Upper lobe of left lung (tissue), 6 donors: ENCODE measurements at places on chromosomes 2 and 18.

- H3K4me3 ChIP-seq = no peak overlapping the region
- no peak overlapping the region for H3K27ac ChIP-seq
- no peaks in the 10 kb centered on the region for H3K27me3 ChIP-seq
- no peaks in the 10 kb centered on the region for H3K36me3 ChIP-seq
- no peaks in the 10 kb centered on the region for H3K4me1 ChIP-seq
- DNase-seq = no peak
Measured at GRCh38 chr2:75525434-75526310, 35.1 kb downstream of the EVA1A start.

DNA sequence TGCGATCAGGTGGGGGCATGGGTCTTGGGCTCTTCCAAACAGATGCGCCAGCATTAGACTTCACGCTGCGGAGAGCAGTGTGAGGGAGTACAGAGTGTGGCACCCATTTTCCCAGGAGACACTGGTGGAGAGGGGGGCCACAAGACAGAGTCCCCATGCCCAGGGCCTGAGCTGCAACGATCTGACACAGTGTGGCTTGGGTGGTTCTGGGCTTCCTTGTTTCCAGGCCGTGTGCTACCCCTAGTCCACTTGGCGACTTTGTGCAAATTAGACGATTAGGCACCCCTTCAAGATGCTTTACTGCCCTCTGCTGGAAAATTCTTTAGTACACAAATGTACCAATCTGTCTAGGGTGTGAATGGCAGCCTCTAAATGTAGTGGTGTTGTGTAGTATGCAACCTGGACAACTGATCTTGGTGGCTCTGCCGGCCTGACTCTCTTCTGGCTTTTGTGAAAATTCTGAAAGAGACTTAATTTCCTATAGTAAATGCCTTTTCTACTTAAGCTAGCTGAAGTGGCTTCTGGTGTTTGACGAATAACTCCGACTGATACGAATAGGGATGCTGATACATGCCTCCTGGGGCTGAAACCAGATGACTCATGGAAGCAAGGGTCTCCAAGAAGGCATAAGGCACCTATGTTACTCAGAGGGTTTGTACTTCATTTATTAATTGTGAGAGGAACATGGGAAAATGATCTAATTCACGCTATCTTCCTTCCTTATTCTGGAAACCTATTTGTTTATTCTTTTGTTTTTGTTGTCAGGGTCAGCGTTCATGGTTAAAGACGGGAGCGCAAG lies 92.3 kb upstream of the SMAD2 start:
- H3K4me1 ChIP-seq = peaks cover 10% of the 10 kb centered on the region
- no peak overlapping the region for H3K27ac ChIP-seq
- H3K27me3 ChIP-seq = no peaks in the 10 kb centered on the region

- no peak overlapping the region for H3K4me3 ChIP-seq
- H3K27me3 ChIP-seq = no peaks in the 10 kb centered on the region
- no peak for DNase-seq
- no peaks in the 10 kb centered on the region for H3K4me1 ChIP-seq
- H3K36me3 ChIP-seq = no peaks in the 10 kb centered on the region
Measured at GRCh38 chr2:229199267-229199666, 71.8 kb downstream of the PID1 start.

- H3K36me3 ChIP-seq = no peaks in the 10 kb centered on the region
- H3K4me3 ChIP-seq = no peak overlapping the region
- peaks cover 16% of the 10 kb centered on the region for H3K4me1 ChIP-seq
- no peak for DNase-seq
- no peaks in the 10 kb centered on the region for H3K27me3 ChIP-seq
Measured at GRCh38 chr18:11857177-11857887, 6.1 kb downstream of the CHMP1B start.

DNA sequence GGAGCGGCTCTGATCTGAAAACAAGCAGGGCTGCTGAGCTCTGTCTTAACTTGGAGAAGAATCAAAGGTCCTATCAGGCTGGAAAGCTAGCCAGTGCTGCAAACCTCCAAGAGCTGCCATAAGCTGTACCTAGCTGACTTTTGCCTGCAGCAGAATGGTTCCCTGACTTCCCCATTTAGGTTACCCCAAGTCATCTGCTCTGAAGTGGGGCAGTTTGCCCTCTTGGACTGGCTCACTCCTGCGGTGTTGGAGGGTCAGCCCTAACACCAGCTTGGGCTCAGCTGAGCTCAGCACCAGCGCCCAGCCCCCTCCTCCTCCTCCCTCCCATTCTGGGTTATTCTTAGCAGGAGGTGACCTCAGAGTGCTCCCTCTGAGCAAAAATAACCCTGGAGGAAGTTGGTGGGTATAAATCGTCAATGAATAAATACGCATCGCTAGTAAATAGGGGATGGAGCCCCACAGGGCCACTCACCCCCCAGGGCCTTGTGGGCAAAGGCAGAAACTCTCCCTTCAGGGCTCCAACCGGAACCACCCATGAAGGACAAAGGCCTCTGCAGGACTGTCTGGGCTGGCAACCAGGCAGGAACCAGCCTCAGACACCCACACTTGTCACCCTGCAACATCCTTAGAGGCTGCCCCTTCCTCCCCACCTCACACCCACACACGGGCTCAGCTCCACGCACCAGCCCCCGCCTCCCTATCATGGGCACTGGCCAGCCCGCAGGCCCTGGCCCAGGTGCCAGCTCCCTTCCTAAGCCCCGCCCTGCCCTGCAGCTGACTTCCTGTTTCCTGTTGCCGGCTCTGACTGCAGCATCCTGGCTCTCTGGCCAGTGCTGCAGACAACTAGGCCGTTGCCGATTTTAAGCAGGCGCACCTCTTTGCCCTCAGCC lies 46.9 kb downstream of the DNMT3A start:
- peaks cover 28% of the 10 kb centered on the region for H3K4me1 ChIP-seq
- peak; percentile 86 for DNase-seq
- H3K36me3 ChIP-seq = peaks cover 11% of the 10 kb centered on the region
- H3K27me3 ChIP-seq = no peaks in the 10 kb centered on the region
- H3K4me3 ChIP-seq = no peak overlapping the region
- H3K27ac ChIP-seq = peak overlapping the region; percentile 78

DNA sequence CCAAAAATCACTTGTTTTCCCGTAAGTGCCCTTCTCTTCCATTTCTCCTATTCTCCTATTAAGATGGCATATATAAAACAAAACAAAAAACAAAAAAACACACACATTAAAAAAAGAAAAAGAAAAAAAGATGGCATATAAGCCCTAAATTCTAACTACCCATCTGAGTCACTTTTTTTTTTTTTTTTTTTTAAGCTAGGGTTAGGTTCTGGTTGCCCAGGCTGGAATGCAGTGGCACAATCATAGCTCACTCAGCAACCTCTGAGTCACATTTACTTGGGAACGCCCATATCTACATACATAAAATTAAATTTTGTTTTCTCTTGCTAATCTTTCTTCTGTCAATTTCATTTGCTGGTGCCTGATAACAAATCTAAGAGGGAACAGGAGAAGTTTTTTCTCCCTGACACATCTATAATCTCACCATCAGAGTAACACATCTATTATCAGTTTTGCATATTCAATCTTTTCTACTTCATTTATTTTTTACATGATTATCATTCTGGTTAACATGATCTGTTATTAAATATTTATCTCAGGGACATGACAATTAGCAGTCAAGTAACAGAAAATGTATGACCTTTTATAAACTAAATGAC lies 52.1 kb downstream of the EEF1B2 start:
- H3K4me3 ChIP-seq = no peak overlapping the region
- no peaks in the 10 kb centered on the region for H3K27me3 ChIP-seq
- H3K4me1 ChIP-seq = no peaks in the 10 kb centered on the region
- no peaks in the 10 kb centered on the region for H3K36me3 ChIP-seq

DNA sequence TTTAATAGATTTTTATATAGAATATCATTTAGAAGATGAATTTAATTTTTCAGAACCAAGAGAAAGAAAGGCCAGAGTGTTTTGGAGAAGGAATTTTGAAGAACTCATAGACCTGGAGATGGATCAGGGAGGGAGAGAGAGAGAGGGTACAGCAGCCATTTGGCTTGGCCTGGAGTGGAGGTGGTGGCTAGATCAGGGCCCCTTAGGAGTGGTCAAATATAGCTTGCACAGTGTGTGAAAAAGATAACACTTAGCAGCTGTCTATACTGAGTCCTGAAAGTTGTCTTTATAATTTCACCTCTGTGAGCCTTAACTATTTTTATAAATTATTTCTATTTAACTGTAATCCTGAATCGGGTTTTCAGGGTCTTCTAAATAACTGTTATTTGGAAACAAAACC lies 38.8 kb upstream of the ACYP2 start:
- no peaks in the 10 kb centered on the region for H3K36me3 ChIP-seq
- no peak for DNase-seq
- H3K4me1 ChIP-seq = no peaks in the 10 kb centered on the region
- no peak overlapping the region for H3K4me3 ChIP-seq
- H3K27ac ChIP-seq = no peak overlapping the region
- H3K27me3 ChIP-seq = no peaks in the 10 kb centered on the region
